Glutamatergic neuron (in vitro differentiated cells): ENCODE measurements at places on chromosomes 7 and 10.

DNA sequence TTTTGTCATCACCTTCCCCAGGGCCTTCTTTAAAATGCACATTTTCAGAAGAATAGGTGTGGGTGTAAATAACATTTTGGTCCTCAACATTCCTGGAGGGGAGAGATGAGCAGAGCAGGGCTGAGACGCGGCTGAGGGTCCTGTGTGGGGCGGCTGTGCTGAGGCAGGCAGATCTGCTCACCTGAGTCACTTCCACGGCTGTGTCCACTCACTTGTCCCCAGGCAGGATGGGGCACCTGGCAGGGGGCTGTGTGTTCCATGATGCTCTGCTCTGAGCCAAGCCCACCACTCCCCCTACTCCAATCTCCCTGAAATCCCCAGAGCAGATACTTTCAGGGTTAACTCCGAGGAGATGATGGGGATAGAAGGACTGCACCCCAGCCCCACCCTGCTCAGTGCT lies 93.8 kb downstream of the GLRX3 start:
- DNase-seq: no peak

DNA sequence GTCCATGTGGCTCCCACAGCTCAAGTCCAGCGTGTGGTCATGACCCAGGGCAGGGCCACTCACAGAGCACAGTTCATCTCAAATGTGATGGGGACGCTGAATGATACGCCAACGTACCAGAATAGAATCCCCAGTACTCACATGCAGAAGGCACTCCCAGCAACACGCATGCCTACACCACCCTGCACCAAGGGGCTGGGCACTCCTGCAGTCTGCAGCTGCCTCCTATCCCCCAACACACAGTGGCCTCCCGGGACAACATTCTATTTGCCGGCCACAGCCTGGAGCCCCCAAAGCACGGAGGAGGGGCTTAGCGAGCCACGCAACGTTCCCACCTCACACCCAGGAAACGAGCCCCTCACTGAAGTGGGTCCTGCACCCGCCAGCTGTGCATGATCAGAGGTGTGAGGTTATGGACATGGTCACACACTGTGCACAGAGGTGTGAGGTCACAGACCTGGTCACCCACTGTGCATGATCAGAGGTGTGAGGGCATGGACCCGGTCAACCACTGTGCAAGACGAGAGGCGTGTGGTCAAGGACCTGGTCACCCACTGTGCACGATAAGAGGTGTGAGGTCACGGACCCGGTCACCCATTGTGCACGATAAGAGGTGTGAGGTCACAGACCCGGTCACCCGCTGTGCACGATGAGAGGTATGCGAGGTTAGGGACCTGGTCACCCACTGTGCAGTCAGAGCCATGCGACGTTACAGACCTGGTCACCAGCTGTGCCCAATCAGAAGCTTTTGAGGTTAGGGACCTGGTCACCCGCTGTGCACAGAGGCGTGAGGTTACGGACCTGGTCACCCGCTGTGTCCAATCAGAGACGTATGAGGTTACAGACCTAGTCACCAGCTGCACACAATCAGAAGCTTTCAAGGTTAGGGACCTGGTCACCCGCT lies 182.8 kb downstream of the DIP2C start:
- no peak for DNase-seq

- no peak for DNase-seq
Observed at GRCh38 chr10:51527522-51528219, 171.7 kb downstream of the CSTF2T start.

GRCh38 chr10:96370584-96371157 lies 11.9 kb upstream of the OPALIN start:
- peak; percentile 75 for DNase-seq

DNA sequence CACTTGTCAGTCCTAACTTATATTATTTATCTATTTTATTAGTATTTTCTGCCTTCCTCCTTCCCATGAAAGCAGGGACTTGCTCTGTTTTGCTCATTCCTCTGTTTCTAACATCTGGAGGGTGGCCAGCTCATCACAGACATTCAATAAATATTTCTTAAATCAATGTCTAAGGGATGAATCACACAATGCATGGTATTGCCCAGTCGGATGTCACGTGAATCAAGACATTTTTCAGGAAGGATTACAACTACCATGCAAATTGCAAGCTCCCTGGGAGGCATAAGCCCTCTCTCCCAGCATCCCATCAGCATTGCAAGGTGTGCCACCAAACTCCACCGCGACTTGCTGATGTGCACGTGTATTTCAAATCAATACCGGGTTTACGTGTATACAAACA lies 146.6 kb upstream of the RNF32 start:
- no peak for DNase-seq

DNA sequence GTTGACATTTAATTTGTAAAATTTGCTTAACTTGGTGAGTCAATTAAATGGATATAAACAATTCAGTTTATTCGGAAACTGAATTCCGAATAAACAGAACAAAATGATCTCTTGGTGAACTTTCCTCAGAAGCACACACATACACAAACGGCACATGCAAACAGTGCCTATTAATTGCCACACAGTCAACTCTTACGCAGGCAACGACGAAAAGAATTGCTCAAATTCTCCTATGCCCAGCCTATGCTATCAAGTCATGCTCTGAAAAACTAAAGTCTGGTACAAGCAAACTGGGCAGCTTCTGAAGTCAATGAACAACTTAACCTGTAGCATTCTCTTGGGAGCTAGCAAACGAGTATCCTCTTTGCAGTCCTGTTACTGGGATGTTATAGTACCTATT lies 38.8 kb upstream of the ASL start:
- DNase-seq: no peak
